T1000 (cell line): ENCODE measurements at places on chromosomes 12 and 14.

GRCh38 chr12:49706351-49707127, 666 bp downstream of the FMNL3 start:
- DNase-seq, result no peak

DNA sequence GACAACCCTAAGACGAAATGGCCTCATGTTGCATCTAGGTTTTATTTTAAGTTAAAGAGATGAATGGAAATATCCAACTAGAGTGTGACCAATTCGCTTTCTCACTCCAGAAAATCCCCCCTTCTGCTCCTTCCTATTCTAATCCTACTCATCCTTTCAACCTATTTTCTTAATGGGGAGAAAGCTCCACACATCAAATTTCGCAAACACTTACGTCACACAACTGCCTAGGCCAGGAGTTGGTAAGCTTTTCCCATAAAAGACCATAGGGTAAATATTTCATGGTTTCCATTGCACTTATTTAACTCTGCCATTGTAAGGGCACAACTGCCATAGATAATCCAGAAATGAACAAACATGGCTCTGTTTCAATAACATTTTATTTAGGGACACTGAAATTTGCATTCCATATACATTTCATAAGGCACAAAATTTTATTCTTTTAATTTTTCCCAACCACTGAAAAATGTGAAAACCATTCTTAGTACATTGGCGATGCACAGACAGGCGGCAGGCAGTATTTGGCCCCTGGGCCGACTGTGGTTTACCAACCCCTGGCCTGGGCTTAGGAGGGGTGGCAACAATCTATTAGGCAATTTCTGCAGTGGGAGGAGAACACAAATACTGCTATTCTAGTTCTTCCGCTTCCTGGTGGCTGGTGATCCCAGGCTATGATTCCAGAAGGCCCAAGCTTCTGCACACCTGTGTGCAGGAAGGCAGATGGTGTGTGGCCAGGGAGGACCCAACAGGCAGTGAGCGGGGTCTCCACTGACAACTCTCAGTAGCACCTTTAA, 67.2 kb upstream of the FOXN3 start:
- no peak for DNase-seq

DNA sequence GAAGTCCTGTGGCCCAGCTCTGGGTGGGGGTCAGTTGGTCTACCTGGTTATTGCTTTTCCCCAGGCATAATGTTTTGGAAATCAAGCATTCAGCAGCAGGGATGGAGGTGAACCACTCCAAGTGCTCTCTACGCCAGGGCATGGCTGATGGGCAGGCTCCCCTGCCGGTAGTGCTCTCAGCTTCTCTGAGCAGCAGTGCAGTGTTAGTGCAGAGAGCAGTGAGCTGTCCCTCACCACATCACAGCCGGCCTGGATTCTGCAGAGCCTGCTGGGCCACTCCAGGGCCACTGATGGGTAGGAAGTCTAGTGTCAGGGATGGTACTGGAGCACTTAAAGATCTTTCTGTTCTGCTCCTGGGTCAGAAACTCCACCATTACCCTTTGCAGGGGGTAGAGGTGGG, 151.1 kb downstream of the CALM1 start:
- no peak for DNase-seq

DNA sequence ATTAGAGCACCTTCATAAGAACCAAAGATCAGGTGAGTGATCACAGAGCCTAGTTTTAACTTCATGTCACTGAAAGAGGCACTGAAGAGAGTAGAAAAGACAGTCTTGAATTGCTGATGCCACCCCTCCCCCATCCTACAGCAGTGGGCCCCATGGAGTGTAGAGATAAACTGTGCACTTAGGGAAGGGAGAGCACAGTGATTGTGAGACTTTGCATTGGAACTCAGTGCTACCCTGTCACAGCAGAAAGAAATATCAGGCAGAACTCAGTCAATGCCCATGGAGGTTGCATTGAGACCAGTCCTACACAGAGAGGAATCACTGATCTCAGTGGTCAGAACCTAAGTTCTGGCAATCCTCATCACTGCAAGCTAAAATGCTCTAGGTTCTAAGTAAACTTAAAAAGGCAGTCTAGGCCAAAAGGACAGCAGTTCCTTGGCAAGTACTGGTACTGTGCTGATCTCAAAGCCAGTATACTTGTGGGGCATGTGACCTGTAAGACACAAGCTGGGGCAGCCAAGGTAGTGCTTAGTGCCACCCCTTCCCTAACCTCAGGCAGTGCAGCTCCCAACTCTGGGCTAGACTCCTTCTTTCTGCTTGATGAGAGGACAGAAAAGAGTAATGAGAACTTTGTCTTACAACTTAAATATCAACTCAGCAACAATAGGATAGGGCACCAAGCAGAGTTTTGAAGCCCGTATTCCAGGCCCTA, 94.1 kb downstream of the FSCB start:
- no peak for DNase-seq

DNA sequence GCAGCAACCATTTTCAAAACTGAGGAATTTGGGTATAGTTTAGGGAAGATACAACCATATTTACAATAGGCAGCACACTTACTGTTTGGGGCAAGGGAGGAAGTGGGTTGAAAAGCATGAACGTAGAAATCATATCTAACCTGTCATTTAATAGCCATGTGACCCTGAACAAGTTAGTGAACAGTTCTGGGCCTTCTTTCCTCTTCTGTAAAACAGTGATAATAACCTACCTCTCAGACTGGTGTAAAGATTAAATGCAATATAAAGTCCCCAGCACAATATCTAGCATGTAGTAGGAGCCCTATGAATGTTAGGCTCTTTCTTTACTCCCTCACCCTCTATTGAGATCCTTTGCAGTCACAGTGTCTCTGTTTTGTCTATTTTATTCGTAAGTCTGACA, 33.5 kb downstream of the A2ML1 start:
- no peak for DNase-seq

DNA sequence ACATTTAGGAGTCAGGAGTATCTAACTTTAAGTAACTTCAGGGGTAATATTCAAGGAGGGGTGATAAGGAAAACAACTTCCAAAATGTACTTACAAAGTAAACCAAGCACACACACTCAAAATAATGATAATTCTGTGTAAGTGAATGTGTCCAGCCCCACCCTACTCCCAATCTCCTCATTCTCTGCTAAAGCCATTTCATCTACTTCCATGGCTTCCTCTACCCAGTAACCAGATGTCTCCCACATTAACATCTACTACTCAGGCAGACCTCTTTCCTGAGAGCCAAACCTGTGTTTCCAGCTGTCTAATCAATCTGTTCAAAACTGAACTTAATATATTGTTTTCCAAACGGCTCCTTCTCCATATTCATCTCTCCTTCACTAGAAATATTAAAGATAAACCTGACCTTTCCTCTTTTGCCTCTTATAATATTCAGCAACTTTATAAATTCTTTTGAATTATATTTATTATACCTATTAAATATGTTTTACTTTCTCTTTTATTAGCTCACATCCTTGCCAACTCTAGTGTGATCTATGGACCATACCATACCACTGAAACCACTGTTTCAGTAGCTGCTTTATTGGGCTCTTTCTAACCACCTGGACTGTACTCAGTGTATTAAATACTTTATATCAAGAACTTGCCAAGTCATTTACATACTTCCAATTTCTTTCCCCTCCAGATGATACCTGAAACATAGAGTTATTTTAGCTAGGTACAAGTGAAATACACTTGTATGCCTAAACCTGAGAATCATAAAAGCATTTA, 170.7 kb downstream of the PPFIA2 start:
- no peak for DNase-seq

GRCh38 chr12:7112041-7112440, 3.0 kb upstream of the C1RL start:
- no peak for DNase-seq

DNA sequence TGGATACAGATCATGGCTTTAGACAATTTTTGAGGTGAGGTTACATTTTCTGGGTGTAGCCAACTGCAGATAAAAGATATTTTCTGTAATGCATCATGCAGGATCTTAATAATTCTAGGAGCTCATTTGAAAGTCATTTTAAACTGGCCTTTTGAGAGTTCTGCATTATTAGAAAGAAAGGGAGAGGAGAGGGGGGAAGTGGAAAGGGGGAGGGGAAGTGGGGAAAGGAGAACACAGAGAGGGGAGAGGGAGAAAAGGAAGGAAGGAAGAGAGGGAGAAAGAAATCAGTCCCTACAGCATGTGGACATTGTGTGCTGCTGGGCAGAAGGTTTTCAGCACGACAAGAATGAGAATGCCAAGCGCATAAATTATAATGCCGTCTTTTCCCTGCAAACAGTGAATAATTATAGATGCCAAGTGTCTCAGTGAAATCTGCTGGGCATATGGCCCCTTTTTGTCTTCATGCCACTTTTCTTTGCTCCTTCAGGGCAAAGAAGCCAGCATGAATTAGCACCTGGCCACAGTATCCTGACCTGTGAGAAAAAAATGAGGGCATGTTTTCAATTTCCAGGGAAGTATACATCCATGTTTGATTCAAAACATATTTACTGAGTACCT, 22.7 kb upstream of the PPP2R5C start:
- no peak for DNase-seq

- DNase-seq, result no peak
These were observed 1.7 kb downstream of the CDKN1B start for GRCh38 chr12:12718853-12719252.

GRCh38 chr12:90149453-90149852, 440.8 kb upstream of the ATP2B1 start:
- no peak for DNase-seq

- DNase-seq, result no peak
These were observed 89.4 kb downstream of the NKX2-1 start for GRCh38 chr14:36430662-36431084.

DNA sequence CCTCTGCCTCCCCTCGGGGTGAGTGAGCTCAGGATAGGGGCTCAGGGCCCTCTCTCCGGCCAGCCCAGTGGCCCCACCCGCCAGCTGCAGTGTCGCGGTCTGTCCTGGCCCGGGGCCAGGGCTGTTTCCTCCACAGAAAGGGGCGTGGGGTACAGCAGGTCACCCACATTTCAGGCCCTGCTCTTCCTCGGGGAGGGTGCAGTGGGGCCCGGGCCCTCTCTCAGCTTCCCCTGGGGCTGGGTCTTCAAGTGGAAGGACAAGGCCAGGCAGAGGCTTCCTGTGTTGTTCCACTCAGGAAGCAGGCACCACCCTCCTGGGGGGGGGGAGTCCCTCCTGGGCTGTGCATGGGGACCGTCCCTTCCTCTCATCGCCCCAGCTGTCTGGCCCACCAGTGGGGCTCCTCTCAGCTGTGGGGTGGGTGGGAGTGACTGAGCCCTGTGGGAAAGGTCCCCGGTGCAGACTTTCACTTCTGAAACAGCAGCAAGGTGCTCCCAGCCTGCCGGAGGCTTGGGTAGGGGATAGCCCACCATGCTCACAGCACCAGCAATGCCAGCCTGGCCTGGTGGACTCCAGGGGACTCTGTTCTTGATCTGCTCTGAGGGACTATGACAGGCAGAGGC, 3.7 kb downstream of the GPR132 start:
- no peak for DNase-seq

- no peak for DNase-seq
These were observed 9.7 kb downstream of the MLH3 start for GRCh38 chr14:75041613-75042012.

DNA sequence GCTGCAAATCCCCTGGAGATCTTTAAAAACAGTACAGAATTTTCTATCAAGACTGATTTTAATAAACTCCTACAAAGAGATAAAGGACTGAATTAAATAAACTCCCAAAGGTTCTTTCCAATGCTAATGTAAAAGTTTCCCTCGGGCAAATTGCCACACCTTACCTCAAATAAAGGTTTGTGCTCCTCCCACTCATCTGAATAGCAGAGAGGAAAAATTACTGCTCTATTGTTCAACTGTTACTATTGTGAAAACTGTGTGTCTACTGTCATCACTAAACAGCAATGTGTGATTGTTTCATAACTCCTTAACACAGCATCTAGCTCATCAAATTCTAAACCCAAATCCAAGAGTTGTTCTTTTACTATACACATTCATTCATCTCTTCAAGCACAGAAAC, 3.2 kb downstream of the SPTLC2 start:
- no peak for DNase-seq

DNA sequence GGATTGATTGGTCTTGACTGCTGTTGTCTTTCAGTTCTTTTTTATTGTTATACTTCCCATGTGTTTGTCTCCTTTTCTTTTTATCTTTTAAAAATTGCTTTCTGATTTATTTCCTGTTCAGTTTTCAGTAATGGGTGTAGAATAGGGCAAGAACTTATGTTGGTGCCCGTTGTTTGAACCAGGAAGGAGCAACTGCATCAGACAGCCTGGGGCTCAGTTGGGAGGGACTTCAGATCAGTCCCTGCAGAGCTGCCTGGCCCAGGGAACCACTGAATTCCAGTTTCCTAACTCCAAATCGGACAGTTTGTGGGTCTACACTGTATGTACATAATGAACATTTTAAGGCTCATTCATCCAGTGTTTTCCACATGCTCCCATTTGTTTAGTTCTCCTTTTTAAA, 64.9 kb downstream of the FBXO34 start:
- DNase-seq, result no peak

GRCh38 chr12:105843986-105844760, 294.6 kb downstream of the NUAK1 start:
- DNase-seq, result no peak

GRCh38 chr12:26043135-26044006, 81.5 kb downstream of the BHLHE41 start:
- DNase-seq, result no peak

GRCh38 chr12:57001448-57001906, 4.9 kb downstream of the ZBTB39 start:
- no peak for DNase-seq

DNA sequence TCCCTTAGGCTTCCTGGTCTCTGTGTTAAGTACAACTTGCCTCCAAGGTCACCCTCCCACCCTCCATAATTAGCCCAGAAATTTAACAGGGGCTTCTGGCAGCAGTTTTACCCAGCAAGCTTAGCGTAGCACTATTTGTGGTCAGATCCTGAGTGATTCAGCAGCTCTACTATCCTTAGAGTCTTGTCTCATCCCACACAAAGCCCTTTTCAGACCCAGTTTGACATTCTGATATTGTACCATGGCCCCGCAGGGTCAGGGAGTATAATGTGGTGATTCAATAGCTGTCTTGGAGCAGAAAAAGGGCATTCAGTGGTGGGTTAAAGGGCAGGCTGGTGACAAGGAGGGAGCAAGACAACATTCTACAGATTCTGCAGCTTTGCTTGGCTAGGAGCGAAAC, 153.8 kb upstream of the DDHD1 start:
- no peak for DNase-seq

- no peak for DNase-seq
These were observed 32.9 kb downstream of the SLC15A4 start for GRCh38 chr12:128790653-128791373.

DNA sequence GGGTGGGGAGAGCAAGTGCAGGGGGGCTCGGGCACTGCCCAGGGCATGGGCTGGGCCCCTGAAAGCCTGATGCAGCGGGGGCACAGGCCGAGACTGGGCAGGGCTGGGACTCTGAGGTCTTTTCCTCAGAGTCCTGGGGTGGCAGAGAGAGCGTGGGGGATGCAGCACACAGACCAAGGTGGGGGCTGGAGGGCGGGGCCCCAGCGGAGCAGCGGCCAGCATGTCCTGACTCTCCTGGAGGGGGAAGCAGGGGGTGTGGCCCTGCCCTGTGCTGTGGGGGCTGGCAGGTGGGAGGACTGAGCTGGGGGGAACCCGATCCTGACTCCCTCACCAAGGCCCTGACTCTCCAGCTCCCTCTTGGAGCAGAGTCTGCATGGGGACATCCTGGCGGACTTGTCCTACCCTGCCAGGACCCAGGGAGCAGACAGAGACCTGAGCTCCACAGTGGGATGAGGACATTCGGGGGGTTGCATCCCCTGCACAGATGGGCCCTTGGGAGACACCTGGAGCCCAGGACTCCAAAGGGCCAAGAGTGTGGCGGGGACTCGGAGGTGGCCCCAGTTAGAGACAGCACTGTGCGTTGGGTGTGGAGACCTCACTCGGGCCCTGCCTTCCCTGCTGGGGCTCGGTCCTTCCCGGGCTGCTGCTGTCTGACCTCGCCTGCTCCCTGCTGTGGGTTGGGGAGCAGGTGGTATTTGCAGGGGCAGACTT, 326.1 kb downstream of the TMEM121 start:
- DNase-seq, result no peak
